Activated naive CD8-positive, alpha-beta T cell treated with anti-CD3 and anti-CD28 coated beads, Interleukin-2, amount 10 ng/mL, durations not matched to agents 7 days and 5 days (primary cell): ENCODE measurements at places on chromosomes 2 and 18. TPM values are rescaled to one million over a fixed set of nuclear protein-coding genes. Genes with fewer than 3 reads are reported as not detected.

DNA sequence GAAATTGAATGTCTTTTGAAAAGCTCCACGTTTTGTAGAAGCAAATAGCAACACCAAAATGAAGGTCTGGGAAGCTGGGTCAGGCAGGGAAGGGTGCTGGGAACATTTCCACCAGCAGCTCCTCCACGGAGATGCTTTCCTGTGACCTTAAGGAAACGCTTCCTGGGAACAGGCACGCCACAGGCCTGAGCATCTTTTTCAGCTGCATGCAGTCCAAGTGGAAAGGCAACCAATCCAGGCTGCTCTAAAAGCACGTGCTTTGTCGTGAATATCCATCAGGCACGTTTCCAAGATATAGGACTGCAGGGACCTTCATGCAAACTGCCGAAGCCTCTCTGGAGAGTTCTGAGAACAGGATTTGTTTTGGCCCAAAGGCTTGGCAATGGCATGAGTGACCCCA is 109.3 kb downstream of the KLHL29 start:
- DNase-seq: no peak

DNA sequence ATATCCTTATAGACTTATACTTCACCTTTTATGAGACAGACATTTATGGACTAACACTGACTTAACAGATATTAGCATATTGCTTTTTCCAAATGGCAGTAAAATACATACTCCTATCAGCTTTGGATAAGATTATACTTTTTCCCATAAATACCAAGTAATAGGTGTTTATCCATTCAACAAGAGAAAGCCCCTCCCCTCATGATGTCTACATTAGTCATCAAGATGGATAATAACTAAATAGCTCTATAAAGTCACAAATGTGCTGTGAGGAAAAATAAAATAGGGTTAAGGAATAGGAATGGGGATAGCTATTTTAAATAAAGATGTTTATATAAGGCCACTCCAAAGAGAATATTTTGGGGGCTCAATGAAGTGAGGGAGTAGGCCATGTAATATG is 39.4 kb downstream of the CSRNP3 start:
- DNase-seq: no peak

GRCh38 chr2:114714313-114714712 is 271.9 kb downstream of the DPP10 start:
- DNase-seq: no peak

GRCh38 chr2:13015532-13016320 is 299.0 kb downstream of the TRIB2 start:
- no peak for DNase-seq

- DNase-seq: no peak
Measured at GRCh38 chr2:204357286-204357685, 188.0 kb upstream of the PARD3B start.

- no peak for DNase-seq
Measured at GRCh38 chr2:9107168-9108025, 99.2 kb upstream of the ASAP2 start.

DNA sequence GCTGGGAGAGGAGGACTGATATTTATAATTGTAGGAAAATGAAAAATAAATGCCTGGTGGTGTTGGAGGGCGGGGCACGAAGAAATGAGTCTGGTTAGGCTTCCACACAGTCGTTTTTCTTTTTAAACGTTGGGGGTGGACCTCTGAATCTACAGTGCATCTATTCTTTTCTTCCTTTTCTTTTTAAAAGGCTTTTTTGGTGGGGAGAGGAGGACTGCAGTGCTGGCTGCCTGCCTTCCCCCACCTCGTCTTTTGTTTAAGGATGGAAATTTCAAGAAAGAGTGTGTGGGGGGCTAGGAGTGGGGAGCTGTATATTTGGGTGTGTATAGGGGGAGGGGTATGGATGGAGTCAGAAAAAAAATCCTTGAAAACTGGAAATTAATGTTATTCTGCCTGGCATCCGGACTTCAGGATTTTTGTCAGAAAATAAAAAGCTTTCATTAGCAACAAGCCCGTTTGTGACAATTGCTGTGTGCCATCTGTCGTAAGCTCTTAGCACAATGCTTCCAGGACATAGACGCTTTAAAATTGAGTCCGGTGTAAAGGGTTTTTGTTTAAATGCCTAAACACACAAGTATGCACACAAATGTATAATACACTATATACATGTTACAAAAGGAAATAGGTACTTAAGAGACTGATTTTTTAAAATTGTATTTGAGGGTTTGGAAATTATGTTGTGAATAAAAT is 1.1 kb downstream of the MAP2 start:
- DNase-seq: no peak

DNA sequence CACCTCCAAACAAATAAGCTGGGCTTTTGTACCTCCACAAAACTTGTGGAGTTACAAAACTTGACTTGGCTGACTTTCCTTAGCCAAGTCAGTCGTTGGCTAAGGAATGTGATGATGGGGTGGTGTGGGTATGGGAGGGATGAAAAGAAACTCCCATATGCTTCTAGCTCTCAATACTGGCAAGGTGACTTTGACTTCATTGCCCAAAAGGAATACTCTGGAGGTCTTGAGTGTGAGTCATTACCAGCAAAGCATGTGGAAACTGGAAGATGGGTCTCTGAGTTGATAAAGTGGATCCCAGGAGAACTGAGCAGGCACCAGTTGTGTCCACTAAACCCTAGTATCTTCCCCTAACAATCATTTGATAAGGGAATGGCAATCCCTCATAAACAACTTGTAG is 226.7 kb downstream of the GULP1 start:
- DNase-seq: no peak

DNA sequence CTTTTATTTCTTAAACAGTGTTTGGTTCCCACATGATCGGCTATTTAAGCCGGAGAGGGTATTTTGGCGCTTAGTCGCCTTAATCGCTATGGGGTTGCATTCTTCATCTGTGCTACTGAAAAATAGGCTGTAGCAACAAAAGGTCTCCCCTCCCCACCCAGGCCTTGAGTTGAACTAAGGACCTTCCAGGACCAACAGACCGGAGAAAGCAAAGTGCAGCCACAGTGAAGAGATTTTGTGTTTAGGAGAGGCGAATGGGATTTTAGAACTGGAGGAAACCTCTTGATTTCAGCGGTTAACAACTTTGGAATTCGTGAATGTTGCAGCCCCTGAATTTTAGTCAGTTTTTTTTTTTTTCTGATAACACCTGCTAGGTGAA is 1.4 kb downstream of the ITGA6 start:
- no peak for DNase-seq

- no peak for DNase-seq
Measured at GRCh38 chr18:71371951-71372605, 1083.2 kb downstream of the SOCS6 start.

GRCh38 chr2:68764806-68765311 is 30.2 kb downstream of the ARHGAP25 start:
- DNase-seq: no peak

DNA sequence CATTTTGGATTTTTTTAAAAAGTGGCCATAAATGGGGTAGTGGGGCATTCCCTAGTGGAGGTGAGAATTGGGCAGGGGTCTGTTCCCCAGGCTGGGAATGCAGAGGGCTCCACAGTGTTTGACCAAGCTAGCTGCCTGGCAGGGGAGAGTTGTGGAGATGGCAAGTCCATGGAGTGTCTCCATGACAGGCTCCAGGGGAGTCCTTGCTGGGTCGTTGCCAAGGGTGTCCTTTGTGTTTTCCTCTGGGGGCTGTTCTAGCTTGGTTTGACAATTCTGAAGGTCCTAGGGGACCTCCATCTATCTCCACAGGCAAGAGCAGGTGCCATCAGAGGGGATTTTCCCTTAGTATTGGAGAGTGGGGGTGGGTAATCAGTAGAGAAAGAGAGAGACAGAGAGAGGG is 265.3 kb downstream of the DYSF start:
- no peak for DNase-seq

DNA sequence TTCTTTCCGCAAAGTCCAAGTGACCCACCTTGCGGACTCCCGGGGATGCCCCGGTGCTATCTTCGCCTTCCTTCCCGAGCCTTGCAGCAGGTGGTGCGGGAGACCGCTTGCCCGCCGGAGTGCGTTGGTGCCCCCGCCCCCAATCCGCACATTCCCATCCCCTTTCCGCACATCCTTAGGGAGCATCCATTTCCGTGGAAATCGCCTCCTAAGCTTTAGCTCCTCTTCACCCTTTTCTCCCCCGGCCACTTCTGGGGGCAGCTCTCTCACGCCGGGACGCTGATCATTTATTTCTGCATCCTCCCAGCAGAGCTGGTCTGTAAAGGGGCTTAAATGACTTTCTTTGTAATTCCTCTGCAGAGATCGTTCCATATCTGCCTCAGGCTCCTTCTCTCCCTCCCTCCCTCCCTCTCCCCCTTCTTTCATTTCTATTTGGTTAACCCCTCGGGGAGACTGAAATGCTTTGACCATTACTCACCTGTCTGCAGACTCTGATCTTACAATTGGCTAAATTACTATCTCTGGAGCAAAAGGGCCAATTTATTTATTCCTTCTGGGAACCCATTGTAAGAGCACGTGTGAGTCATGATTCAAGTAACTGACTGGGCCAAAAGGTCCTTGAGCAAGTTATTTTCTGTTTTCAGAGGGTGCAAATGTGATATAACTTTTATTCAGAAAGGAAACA is 1.3 kb upstream of the LYPD1 start:
- no peak for DNase-seq

GRCh38 chr18:61334491-61334850 is 1.2 kb downstream of the CDH20 start:
- DNase-seq: no peak

- DNase-seq: no peak
Measured at GRCh38 chr2:121304941-121305340, 19.9 kb upstream of the TFCP2L1 start.

- DNase-seq: no peak
Measured at GRCh38 chr2:159879051-159879604, 81.1 kb upstream of the CD302 start.

DNA sequence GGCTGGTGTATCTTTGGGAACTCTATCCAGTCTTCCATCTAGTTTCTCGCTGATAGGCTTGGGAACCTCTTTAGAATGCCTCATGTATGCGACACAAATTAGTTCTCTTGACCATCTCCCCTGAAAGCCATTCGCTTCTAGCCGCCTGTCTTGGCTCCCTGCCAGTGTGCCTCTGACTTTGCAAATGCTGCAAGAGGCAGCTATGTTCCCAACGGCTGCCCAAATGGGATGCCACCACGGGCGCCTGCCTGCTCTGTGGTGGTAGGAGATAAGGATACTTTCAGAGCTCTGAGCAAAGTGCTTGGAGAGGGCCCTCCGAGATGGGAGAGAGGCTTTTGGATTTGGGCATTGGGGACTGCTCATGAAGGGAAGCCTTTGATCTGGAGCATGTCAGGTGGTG is 77.7 kb upstream of the IGFBP5 start:
- DNase-seq: no peak

DNA sequence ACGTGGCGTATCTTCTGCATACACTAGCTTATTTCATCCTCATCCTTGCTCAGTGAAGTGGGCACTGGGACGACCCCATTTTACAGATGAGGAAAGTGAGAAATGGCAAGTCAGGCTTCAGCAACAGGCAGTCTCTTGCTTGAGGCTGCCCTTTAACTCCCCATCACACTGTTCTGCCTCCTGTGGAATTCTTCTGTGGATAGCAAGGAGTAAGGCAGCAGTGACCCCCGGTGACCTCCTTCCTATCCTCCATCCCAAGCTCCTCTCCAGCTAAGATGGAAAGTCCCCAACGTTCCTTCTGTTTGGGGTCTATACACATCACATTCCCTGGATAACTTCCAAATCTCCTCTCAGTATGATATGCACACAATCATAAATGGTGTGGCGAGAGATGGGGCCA is 10.5 kb downstream of the ANKRD29 start:
- DNase-seq: no peak

DNA sequence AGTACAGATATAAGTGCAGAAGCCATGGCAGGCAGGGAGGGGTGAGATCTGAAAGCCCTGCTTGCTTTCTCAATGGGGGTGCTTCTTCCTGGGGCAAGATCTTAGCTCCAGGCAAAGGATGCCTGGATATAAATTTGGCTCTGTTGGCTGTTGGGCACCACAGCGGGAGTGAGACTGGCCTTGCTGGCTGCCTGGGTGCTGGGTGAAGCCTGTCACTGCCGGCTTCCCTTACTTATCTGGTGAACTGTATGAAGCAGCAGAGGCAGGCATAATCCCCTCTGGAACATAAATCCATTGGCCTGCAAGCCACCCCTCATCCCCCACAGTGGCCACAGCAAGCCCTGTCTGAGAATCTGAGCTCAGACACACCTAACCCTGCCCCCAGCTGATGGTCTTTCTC is 27.4 kb upstream of the SP140L start:
- no peak for DNase-seq

MGAT4A gene
- total RNA-seq: 124 TPM

CYRIA gene
- total RNA-seq: 2.1 TPM

KCNG2 gene
- not detected for total RNA-seq

ANKRD62 gene
- total RNA-seq: not detected

SP9 gene
- total RNA-seq: not detected

EMX1 gene
- total RNA-seq: not detected

OTOF gene
- 59.9 TPM for total RNA-seq
